ENCODE measurements at places on chromosomes 1 and 21.

- DNase-seq, result no peak
Observed at GRCh38 chr1:25802915-25803314, 2.9 kb downstream of the SELENON start.

DNA sequence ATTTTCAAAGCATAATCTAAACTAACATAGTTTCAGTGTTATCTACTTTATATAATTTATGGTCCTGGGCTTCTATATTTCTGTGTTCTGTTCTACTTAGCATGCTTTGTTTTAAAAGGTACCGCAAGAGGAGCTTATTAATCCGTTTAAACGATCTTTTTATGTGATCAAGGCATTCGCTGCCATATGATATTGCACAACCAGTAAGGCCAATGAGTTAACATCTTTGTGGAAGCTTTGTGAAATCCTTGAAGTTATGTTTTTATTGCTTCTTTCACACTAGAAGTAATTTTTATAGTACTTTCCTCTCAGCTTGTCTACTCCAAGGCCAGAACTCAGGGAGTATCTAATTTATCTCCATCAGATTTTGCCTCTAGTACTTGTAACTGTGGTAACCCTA, 8.9 kb downstream of the LRRC8C start:
- no peak for DNase-seq

DNA sequence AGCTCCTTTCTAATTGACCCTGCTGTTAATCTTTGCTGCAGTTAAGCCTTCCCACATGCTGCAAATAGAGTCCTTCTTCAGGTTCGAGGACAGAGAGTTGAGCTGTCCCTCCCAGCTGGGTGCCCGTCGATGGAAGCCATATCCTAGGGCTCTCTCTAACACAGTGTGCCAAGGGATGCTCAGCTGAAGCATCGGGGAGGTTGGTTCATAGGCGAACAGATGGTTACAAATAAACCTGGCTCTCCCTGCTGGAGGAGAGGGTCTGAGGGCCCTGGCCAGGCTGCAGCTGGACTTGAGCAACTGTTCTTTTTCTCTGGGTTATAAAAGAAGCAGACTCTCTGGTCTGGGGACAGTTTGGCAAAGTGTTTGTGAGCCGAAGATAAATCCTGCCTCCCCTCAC, 120.3 kb upstream of the C8B start:
- no peak for DNase-seq

GRCh38 chr21:25390701-25391100, 216.6 kb downstream of the MRPL39 start:
- DNase-seq, result no peak

GRCh38 chr1:26387447-26387846, 14.9 kb upstream of the ZNF683 start:
- no peak for DNase-seq

GRCh38 chr1:3314491-3315381, 139.7 kb upstream of the ARHGEF16 start:
- DNase-seq, result no peak

DNA sequence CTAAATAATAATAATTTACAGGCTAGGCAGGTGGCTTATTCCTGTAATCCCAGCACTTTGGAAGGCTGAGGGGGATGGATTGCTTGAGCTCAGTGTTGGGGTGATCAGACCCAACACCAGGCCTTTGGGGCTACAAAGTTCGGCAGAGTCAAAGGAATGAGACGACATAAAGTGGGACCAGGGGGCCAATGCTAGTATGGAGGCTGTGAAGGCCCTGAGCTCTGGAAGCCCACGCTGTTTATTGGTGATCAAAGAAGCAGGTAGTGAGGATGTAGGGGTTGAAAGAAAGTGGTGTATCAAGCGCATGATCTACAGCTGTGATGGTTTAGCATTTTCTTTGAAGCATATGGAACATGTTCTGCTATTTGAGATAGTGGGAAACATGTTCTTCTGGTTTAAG, 5.6 kb downstream of the BTBD8 start:
- DNase-seq, result no peak

- no peak for DNase-seq
Observed at GRCh38 chr1:156115514-156116374, 1.2 kb downstream of the LMNA start.

GRCh38 chr1:63621698-63622097, 28.5 kb downstream of the PGM1 start:
- no peak for DNase-seq

DNA sequence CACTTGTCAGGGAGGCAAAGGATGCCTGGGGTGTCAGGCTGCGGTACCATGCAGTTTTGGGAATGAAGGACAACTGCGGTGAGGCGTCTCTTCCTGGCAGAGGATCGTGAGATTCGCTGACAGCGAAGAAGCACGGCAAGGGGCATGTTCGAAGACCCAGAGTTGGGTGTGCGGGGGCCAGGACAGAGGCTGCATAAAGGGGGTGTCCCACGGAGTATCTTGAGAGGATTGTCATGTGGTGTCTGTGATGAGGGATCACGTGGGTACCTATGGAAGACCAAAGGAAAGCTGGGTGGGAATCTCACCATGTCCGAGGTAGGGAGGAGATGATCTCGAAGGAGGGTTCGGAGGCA, 372 bp downstream of the SLC25A44 start:
- no peak for DNase-seq

- DNase-seq, result no peak
Observed at GRCh38 chr1:59156051-59156450, 140.8 kb upstream of the FGGY start.

DNA sequence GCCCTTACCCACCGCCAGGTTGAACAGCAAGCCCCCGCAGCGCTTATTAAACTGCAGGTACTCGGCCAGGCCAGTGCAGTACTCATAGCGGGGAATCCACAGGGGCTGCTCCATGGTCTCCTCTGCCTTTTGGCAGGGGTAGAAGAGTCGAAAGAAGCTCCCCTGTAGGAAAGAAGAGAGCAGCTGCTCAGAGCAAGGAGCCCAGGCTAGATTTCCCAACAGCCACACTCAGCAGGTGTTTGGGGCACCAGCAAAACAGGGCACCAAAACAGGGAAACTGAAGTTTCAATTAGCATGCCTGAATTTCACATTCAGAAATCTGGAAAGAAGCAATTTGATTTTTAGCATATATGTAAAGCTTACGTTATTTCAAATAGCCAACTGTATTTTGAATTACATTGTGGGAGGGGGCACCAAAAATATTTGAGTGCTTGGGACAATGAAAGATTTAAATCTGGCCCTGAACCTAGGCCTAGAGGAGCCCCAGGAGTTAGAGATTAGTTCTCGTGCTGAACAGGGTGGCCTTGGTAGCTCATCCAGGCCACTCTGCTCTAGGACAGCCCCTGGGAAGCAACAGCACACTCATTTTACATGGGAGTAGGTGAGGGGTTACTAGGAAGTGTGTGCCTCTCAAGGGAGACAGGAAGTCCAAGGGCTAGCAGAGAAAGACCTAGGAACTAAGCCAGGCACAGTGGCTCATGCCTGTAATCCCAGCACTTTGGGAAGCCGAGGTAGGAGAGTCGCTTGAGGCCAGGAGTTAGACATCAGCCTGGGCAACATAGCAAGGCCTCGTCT, 8.2 kb downstream of the PAFAH2 start:
- DNase-seq, result no peak

GRCh38 chr1:210696709-210697108, 368.0 kb downstream of the HHAT start:
- no peak for DNase-seq

DNA sequence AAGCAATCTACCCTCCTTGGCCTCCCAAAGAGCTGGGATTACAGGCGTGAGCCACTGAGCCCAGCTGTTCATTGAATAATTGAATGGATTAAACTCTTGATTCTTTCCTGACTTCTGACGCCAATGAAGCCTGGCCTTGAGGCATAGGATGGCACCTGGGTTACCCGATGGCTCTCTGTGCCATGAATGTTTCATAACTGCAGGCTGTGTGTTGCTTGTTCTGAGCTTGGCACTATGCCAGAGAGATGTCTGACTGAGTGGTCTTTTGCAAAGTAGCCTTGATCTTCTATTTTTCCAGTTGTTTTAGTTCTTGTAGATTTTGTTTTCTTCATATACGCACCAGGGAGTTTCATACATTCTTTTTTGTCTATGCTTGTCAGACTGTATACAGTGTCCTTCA, 38.5 kb upstream of the AK4 start:
- no peak for DNase-seq

DNA sequence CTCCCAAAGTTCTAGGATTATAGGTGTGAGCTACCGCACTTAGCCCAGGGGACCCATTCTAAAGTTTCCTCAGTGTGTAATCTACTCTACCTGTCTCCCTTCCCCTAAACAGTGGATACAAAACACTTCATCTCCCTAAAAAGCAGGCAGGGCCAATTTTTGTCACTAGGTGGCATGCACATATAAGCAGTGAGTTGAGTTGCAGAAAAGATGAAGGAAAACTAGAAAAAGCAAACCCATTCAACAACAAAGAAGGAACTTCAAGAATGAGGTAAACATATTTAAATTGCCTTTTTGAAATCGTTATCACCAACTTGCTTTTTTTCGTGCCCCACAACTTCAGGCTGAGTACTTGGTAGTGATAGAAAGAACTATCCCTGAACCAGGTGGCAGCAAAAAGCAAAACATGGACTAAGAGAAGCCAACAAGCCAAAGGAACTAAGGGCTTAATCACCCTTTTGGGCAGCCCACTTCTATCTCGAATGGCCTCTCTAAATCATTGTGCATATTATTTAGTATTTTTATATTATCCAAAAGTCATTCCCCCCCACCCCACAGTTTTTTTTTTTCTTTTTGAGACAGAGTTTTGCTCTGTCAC, 19.7 kb upstream of the ALDH9A1 start:
- no peak for DNase-seq

DNA sequence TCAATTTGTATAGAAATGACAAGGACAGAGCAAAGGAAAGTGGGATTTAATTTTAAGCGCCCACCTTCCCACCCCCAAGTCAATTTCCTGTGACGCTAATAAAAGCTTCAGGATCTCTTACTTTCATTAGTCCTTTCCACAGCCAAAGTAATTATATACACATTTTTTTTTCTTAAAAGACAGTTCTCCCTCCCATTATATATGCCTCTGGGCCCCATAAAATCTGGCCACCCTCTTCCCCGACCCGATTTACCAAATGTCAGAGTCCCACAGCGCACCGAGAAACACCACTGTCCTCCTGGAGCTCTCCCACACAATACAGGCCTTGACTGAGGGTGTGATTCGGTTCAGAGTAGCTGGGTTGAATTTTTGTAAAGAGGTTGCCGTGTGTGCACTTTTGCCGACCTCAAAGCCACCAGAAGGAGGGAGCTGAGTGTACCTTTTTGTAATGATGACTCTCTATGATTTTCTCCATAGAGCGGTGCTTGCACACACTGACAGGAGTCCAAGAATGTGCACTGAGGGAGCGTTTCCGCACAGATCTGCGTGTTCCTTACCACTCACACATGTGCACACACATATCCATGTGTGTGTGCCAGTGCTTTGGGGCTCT, 26.2 kb upstream of the IL10 start:
- DNase-seq, result no peak

DNA sequence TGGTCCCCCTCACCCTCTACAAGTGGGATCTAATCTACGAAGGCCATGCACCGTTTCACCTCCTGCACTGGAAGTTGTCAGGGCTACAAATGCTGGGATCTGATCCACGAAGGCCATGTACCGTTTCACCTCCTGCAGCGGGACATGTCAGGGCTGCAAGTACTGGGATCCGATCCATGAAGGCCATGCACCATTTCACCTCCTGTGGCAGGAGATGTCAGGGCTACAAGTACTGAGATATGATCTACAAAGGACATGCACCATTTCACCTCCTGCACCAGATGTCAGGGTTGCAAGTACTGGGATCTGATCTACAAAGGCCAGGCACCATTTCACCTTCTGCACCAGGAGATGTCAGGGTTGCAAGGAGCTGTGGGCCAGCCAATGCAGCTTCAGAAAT, 7.0 kb downstream of the ALDH4A1 start:
- DNase-seq, result no peak

DNA sequence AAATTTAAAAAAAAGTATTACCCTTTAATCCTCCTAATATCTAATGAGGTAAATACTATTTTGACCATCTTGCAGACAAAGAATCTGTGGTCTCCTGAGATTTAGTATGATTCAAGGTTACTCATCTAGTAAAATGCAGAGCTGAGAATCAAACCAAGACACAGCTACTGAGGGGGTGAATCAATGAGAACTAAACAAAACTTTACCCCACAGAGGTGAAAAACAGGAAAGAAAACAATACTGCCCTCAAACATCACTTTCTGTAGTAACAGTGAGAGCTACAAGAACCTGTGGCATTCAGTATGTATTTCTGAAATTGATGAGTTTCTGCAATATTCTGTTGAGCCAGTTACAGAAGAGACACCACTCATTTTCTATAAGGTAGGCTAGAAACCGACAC, 85.1 kb downstream of the JAK1 start:
- no peak for DNase-seq

- no peak for DNase-seq
Observed at GRCh38 chr1:58836408-58836807, 52.6 kb upstream of the JUN start.

DNA sequence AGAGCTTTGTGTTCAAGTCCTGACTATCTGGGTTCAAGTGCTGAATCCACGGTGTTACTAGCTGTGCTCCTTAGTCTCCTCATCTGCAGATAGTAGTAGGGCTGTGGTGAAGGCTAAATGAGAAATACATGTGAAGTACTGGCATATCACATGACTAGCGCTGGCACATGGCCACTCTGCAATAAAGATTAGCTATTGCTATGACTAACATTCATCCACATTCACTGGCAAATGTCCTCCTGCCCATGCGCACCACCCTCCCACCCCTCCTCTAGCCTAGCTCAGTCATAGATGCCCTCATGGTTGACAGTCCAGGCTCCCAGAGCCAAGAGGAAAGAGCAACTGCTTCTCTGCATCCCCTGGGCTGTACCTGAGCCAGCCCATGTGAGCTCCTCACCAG, 8.5 kb upstream of the COL8A2 start:
- DNase-seq, result no peak

- no peak for DNase-seq
Observed at GRCh38 chr1:183390561-183390960, 27.6 kb downstream of the NMNAT2 start.

GRCh38 chr1:226945106-226945857, 5.2 kb downstream of the COQ8A start:
- no peak for DNase-seq

DNA sequence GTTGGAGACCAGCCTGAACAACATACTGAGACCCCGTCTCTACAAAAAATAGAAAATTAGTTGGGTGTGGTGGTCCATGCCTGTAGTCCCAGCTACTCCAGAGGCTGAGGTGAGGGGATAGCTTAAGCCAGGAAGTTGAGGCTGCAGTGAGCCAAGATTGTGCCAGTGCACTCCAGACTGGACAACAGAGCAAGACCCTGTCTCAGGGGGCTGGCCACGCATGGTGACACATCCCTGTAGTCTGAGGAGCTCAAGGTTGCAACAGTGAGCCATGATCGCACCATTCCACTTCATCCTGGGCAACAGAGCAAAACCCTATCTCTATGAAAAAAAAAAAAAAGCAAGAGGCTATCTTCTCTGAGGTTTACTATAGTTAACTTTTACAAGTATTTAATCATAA, 12.7 kb upstream of the UBE4B start:
- no peak for DNase-seq

DNA sequence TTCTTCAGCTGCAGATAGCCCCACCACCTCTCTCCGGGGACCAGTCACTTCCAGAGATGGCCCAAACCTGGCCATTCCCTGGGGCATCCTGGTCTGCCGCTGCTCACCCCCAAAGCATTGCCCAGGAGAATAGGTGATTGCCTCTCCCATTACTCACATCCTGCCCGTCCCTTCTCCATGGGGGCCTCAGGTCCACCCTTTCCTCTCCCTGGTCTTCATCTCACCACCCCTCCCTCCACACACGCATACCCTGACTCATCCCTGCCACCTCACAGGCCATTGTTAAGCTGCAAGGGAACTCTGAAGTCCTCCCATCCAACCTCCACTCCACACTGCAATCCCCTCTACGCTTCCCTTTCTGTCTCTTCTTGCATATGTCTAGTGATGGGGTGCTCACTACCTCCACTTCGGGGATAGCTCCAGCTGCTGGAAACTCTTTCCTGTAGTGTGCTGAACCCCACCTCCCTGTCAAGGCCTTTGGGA, at the start of gene PLEKHG5:
Gene PLEKHG5 (minus strand): TSS at position 188 of the 483 bp plus-strand sequence. CDS start 14,096 bp downstream, outside the sequence.
- DNase-seq, result no peak
